ENCODE measurements at places on chromosomes 7 and 10. TPM values are rescaled to one million over a fixed set of nuclear protein-coding genes. Genes with fewer than 3 reads are reported as not detected.

DOCK1 gene
- total RNA-seq = 0.05 TPM

KIF11 gene
- 89.8 TPM for total RNA-seq

DDX21 gene
- 92.4 TPM for total RNA-seq

CC2D2B gene
- not detected for total RNA-seq

NXPH1 gene
- not detected for total RNA-seq

SPDYE3 gene
- not detected for total RNA-seq

Measured in activated CD4-positive, alpha-beta T cell treated with anti-CD3 and anti-CD28 coated beads, Interleukin-2, amount 10 ng/mL, durations not matched to agents 7 days and 5 days (primary cell).